ENCODE measurements at places on chromosomes 2 and 18. TPM values are rescaled to one million over a fixed set of nuclear protein-coding genes. Genes with fewer than 3 reads are reported as not detected.

SERPINE2 gene
- total RNA-seq, result 44.6 TPM

LOXHD1 gene
- total RNA-seq, result 3.4 TPM

CIB4 gene
- not detected for total RNA-seq

ADAM23 gene
- total RNA-seq, result 21.3 TPM
